NAMALWA (cell line): ENCODE measurements at places on chromosomes 5 and 9.
A peak's percentile ranks its signal among the peaks of the same experiment; 100 is the strongest.

- DNase-seq: no peak
These were observed 219.5 kb upstream of the RASA1 start for GRCh38 chr5:87048156-87048555.

GRCh38 chr9:33320230-33320567, 29.9 kb downstream of the NFX1 start:
- DNase-seq: no peak

GRCh38 chr5:87388129-87388528, 24.6 kb downstream of the CCNH start:
- DNase-seq: no peak

DNA sequence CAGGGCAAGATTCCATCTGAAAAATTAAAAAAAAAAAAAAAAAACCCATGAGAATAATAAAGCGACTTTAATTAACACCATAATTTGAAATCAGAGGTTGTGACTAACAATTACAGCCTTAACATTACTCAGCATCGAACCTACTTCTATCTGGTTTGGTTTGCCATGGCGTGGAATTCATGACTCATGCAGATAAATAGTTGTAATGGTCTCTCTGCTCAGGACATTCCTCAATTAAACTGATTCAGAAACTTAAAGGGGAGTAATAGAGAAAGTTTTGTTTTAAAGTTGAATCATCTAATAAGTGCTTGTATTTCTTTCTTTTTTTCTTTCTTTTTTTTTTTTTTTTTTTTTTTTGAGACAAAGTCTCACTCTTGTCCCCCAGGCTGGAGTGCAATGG, 135.5 kb downstream of the SPATA31D1 start:
- DNase-seq: no peak

DNA sequence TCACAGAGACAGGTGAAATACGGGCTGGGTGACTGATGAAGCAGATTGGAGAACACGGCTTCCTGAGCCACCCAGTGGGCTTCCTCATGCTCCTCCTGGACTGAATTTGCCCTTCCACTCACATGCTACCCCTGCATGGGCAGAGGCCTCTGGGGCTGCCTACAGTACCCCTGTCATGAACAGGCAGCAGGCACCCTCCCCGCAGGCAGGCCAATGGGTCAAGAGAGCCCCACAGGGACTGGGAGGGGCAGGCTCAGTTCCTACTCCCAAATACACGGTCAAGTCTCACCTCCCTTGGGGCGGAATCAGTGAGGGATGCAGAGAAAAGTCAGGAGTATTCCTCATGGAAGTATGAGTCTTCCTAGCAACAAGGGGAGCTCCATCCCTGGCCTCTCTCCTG, 48.6 kb upstream of the ZBTB43 start:
- no peak for DNase-seq

DNA sequence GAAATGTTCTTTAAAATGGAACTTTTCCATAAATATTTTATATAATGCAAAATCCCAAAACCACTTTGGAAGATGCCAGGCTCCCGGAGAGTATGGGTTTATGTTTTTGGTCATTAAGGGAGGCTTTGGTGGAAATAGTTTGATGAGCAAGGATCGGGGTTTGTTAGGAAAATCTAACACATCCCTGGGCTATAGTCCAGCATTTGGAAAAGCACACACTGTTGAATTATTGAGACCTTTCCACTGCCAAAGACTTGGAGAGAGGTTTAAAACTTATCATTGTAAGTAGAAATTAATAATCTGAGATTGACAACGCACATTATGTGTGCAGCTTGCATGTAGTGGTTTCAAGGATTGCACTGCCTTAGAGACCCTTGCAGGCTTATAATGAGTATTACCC, 156.3 kb downstream of the PARP8 start:
- no peak for DNase-seq

GRCh38 chr9:126844085-126844484, 16.4 kb upstream of the ZBTB34 start:
- DNase-seq: no peak

- no peak for DNase-seq
These were observed 481.9 kb downstream of the KDM4C start for GRCh38 chr9:7239708-7240107.

GRCh38 chr5:56409331-56410190, 176.4 kb upstream of the ANKRD55 start:
- no peak for DNase-seq

- no peak for DNase-seq
These were observed 36.4 kb downstream of the PWWP2A start for GRCh38 chr5:160082614-160083500.

GRCh38 chr9:68437785-68438184, 81.4 kb downstream of the PGM5 start:
- DNase-seq: no peak

DNA sequence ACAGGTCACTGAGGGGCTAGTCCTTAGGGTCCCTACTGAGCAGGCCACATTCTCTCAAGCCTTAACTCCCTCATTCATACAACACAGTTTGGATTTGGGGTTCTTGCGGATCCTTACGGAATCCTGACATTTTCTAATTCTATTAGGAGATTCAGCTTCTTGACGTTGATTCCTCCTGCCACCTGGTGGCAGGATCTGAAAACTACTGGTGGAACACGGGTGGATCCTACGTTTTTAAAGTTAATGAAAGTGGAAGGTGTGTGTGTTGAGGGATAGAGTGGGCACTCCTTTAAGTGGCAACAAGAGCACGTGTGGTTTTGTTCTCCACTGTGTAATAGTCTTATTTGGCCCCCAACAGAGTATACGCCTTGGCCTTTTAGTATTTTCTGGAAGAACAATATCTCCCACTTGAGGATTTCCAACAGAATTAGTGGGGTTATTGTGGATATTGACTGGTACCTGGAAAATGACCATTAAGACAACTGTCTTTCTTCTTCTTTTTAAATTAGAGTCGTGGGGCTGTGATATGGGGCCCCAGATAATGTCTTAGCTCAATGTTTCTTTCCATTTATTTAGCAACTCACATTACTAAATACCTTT, 25.2 kb downstream of the SLC28A3 start:
- DNase-seq: peak; percentile 65

DNA sequence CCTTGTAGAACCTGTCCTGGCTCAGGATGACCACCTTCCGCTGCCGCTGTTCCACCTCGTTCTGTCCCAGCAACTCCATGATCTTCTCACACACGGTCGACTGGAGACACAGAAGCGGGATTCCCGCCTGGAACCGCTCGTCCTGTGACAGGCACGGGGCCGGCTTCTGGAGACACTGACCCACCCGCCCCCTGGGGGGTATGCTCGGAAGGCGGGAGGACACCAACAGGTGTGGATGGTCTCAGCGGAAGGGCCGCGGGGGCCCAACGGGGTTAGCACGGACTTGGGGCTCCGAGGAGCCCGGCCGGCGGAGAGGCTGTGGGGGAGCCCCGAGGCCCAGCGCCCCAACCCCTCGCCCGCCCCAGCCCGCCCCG, 530 bp downstream of the UCK1 start:
- DNase-seq: peak; percentile 30

- DNase-seq: no peak
These were observed 656.3 kb upstream of the FAM174A start for GRCh38 chr5:99878830-99879229.

DNA sequence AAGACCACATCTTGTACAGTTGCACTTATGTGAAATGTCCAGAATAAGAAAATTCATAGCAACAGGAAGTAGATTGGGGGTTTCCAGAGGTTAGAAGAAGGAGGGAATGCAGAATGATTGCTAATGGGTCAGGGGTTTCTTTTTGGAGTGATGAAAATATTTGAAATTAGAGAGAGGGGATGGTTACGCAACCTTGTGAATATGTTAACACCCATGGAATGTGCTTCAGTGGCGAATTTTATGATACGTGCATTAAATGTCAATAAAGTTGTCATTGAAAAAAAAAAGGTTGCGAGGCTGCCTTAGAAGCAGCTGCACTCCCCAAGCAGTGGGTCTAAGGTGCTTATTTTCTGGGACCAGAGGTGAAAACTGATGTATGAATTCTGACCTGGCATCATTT, 64.4 kb upstream of the SUB1 start:
- DNase-seq: no peak

DNA sequence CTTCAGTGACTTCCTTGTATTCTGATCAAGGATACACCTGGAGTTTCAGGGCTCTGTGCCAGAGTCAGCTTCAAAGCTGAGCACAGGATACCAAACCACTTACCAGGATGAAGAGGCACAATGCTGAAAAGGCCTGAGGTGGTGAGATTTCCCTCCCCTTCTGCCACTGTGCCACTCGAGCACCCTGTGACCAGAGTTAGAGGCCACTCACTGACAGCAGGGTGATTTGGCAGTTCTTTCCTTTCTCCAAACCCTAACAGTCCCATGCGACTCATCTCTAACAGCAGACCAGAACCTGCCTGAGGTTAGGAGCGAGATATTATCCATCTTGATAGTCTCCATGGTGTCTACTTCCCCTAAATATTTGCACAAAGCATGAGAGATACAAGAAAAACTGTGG, 1.8 kb downstream of the PLGRKT start:
- no peak for DNase-seq

GRCh38 chr9:137236238-137236935, 4.7 kb upstream of the TUBB4B start:
- peak; percentile 90 for DNase-seq

GRCh38 chr9:89686621-89687020, 81.8 kb downstream of the GADD45G start:
- no peak for DNase-seq

DNA sequence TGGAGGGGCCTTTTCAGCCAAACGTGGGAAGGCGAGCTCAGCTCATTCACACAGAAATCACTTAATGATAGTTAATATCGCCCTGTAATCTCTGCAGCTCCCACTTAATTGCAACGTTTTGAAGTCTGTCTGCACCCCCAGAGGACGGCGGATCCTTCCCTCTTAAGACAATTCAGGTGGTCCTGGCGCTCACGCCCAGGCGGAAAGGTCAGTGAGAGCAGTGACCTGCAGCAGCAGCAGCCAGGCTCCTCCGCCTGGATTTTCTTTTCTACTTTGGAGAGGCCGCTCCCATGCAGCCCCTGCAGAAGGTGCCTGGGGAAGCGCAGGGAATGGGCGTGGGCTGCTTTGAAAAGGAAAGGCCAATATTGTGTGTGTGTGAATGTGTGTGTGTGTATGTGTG, 400.9 kb upstream of the IRX1 start:
- DNase-seq: no peak

DNA sequence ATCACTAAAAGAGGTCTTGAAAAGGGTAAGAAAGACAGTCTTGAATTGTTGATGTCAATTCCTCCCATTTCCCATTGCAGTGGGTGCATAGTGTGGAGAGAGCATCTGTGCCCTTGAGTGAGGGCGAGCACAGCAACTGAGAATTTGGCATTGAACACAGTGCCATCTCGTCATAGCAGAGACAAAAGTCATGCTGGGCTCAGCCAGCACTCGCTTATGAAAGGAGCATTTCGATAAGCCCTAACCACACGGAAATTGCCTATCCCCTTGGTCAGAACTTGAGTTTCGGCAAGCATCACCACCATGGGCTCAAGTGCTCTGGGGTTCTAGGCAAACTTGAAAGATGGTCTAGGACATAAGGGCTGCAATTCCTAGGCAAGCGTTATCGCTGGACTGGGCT, 712.8 kb upstream of the CDH10 start:
- DNase-seq: no peak

- DNase-seq: no peak
These were observed 49.6 kb upstream of the EIF4EBP3 start for GRCh38 chr5:140497897-140498296.

DNA sequence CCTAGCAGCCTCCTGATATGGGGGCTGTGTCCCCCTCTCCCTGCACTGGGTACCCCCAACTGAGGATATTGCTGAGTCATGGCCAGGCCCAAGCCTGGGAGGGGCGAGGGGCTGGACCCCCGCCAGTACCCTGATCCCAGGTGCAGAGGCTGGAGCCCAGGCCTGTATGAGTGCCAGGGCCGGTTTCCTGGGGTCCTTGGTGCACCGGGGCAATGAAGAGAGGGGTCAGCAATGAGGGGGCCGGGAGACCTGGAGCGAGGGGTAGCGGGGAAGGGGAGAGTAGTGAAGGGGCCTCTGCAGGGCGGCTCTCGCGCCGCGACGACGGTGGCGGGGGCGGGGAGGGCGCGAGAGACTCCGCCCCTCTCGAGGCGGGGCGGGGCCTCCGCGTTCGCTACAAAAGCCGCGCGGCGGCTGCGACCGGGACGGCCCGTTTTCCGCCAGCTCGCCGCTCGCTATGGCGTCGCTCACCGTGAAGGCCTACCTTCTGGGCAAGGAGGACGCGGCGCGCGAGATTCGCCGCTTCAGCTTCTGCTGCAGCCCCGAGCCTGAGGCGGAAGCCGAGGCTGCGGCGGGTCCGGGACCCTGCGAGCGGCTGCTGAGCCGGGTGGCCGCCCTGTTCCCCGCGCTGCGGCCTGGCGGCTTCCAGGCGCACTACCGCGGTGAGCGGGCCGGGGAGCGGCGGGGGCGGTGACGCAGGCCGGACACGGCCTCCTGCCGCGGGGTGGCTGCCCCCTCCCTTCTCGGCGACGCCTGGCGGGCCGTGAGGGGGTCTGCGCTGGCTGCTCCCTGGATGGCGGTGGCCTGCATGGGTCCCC, at the start of gene SQSTM1:
Gene SQSTM1, plus strand, starts transcription at position 423 of the 815 bp plus-strand sequence. Its CDS starts 32 bp downstream, at position 455.
- peak; percentile 81 for DNase-seq

DNA sequence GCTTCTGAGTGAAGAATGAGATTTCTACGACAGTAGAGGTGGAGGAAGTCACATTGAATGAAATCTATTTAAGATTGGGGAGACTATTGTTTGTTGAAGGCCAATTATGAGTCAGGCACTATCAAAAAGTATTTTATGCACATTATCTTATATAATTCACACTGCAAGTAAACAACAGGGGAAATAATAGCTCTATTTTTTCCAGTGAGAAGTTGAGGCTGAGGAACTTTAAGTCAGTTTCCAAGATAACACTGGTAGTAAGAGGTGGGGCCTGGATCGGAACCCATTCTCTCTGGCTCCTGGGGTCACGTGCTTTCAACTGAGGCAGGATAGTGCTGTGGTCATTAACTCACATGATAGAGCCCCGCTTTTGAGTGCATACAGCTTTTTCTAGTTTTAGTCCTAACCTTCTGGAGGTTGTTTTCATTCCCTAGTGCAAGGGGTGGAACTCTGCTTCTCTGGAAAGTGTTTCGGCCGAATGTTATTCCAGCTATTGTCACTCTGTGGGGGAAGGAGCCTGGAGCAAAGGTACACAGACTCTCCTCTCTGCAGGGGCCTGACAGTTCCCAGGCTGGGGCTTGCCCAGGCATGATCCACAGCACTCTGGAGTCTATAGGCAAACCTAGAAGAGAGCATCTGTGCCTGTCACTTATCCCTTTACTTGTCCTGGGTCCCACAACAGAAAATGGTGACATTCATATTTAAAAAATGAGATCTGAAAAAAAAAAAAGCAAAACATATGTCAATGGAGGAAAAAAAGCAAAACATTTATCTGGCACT, 352.4 kb upstream of the ACTBL2 start:
- DNase-seq: no peak

DNA sequence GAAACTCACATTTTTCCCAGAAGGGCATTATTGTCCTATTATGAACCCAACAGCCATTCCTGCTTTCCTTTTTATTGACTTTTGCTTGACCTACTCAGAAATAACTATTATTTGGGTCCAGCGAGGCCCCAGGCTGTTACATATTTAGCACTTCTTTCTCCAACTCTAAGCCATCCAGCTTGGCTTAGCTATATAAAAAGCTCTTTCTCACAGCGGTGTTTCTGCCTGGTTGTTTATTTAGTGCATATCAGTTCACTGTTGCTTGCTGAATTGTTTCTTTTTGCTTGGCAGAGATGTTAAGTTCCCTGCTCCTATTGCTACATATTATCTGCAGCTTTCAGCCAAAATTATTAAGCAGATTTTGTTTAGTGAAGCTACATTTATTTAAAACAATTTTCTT, 1156.8 kb upstream of the SEMA6A start:
- DNase-seq: no peak
